HCEC 1CT (cell line): ENCODE measurements at places on chromosomes 6 and 20.
A peak's percentile ranks its signal among the peaks of the same experiment; 100 is the strongest.

GRCh38 chr6:18323935-18324705 is 59.8 kb upstream of the DEK start:
- DNase-seq = peak; percentile 64

GRCh38 chr20:59073582-59073981 is 31.0 kb upstream of the PRELID3B start:
- no peak for DNase-seq

DNA sequence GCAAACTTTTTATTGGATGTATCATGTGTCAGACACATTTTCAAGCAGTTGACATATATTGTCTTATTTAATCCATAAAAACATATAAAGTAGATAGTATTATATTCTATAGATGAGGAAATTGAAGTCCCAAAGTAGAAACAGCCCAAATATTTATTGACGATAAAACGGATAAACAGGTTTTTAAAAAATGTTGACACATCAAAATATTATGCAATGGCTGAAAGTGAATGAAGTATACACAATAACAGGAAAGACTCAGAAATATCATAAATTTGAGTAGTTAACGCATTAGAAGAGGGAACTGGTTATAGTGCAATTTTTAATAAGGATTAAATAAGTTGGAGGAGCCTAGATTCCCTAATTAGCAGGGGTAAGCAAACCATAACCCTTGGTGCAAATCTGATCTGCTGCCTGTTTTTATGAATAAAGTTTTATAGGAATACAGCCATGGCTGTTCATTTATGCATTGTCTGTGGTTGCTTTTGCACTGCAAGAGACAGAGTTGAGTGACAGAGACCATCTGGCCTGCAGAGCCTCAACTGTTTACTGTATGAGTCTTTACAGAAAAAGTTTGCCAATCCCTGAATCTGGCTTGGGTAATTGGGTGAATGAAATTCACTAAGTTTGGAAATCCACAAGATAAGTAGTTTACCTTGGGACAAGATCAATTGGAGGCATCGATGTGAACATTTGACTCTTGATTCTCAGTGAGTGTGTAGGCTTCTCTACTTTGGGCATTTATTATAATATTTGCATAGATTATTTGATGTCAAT is 50.6 kb upstream of the EXOC2 start:
- no peak for DNase-seq

GRCh38 chr6:38367231-38367630 is 272.5 kb downstream of the BTBD9 start:
- DNase-seq = no peak

DNA sequence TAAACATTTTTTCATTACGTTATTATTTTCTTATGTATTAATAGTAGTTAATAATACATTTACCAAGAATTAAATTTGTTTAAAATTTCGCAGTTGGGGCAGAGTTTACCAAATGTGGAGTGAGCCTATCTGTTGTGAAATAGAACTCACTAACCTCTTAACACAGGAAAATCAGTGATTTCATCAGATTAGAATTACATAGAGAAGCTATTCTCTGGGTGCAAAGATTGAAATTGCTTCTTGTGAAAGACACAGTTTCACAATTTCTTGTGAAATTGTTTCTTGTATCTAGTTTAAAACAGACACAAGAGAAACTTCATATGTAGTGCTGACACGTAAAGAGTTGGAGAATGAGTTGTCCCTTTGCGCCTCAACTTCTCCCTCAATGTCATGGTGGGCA is 69.4 kb upstream of the PRL start:
- no peak for DNase-seq

DNA sequence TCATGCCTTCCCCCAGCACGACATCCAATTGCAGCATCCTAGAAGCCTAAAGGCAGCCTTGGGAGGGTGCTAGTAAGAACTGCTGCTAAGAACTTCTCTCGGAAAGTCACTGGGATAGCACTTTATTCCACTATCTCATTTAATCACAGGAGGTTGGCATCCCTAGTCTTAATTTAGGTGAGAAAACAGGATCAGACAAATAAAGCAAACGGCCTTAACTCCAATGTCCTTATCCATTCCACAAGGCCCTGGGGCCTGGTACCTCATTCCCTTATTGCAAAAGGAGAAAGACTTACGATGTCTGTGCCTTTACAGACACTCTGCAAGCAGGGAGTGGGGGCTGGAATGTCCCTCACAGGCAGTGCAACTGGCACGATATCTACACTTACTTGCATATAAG is 60.7 kb downstream of the BFSP1 start:
- DNase-seq = no peak

GRCh38 chr6:6697620-6698019 is 109.1 kb downstream of the LY86 start:
- DNase-seq = no peak

DNA sequence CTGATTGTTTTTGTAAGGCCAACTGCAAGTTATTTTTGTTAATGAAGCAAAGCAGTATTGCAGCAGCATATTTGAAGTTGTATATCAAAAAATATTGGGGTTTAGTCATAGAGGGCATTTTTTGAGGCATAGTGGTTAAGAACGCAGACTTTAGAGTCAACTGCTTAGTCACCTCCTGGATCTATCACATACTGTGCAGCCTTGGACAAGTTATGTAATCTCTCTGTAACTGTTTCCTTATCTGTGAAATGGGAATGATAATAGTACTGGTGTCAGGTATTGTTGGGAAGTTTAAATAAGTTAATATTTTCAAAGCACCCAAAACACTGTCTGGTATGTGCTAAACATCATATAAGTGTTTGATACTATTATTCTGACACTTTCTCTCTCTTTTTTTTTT is 27.2 kb upstream of the EFHC1 start:
- DNase-seq = peak; percentile 86

DNA sequence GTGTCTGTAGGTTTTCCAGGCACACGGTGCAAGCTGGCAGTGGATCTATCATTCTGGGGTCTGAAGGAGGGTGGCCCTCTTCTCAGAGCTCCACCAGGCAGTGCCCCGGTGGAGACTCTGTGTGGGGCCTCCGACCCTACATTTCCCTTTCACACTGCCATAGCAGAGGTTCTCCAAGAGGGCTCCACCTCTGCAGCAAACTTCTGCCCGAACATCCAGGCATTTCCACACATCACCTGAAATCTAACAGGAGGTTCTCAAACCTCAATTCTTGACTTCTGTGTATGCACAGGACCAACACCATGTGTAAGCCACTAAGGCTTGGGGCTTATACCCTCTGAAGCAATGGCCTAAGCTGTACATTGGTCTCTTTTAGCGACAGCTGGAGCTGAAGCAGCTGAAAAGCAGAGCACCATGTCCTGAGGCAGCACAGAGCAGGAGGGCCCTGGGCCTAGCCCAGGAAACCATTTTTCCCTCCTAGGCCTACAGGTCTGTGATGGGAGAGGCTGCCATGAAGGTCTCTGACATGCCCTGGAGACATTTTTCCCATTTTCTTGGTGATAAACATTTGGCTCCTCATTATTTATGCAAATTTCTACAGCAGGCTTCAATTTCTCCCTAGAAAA is 253.3 kb downstream of the ERMARD start:
- DNase-seq = no peak

DNA sequence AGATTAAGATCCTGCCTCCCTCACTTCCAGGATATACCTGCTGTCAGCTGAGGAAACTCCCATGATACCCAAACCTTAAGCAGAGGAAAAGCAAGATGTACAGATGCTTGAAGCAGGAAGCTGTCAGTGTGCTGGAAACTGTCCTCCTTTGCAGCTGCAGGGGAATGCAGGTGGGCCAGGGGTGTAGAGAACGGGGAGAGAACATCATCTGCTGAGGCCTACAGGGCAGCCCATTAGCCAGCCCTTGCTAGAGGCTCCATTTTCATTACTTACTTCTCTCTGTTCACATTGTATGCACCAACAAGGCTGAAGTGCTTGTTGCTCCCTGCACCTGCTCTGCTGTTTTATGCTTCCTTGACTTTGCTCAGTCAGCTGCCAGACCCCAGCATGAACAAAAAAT is 119.1 kb downstream of the PRND start:
- no peak for DNase-seq

GRCh38 chr6:109051301-109052017 is 43.2 kb downstream of the SESN1 start:
- DNase-seq = peak; percentile 44

DNA sequence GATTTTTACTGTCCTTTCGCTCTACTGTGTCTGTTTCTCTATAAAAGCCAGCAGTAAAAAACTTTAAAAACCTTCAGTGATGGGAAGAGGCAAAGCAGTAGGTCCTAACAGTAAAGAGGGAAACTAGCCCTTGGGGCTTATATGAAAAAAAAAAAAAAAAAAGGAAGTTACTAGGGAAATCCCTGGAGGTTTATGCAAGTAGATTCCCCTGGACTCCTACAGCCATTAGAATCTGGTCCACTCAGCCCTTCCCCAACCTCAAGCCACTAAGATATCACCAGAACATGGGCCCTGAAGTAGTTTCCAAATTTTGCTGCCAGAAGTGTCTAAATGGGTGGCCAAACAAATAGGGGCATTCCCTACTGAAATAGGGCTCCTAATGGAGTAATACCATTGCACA is 70.5 kb upstream of the HINT3 start:
- DNase-seq = no peak

DNA sequence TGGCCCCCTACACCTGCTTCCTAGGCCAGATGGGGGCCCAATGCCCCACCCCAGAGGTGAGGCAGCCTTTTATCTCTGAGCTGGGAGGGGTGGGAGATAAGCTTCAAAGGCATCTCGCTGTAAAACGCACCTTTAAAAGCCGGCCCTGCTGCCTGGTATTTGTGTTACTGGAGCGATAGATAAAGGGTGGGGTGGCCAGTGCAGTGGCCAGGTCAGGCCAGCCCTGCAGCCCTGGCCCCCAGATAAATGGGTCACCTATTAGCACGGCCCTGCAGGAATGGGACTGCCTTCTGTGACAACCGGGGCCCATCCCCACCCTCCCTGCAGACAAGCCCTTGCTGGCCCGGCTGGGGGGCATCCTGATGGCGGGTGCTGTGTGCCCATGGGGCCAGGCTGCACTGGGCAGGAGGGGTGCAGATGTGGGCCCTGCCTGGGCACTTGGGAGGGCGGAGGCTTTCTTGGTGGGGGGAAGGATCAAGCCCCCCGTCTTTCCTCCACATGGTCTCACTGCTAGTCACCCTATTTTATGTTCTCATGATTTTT is 3.0 kb upstream of the RBBP8NL start:
- DNase-seq = no peak

GRCh38 chr20:16415071-16416053 is 157.9 kb downstream of the KIF16B start:
- DNase-seq = peak; percentile 86

GRCh38 chr6:51788121-51788520 is 299.3 kb downstream of the PKHD1 start:
- DNase-seq = no peak

DNA sequence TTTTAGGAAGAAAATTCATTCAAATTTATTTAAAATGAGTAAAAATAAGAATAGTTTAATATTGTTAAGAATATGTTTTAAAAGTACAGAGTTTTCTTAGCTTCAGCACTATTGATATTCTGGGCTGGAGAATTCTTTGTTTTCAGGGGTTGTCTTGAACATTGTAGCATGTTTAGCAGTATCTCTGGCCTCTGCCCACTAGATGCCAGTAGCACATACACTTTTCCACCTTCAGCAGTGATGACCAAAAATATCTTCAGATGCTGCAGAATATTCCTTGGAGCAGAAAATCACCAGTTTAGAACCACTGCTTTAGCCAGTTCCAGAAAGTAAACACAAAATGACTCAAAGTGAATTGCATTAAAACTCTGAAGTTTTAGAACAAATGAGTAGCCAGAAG is 19.4 kb upstream of the SDHAF4 start:
- DNase-seq = peak; percentile 20

- DNase-seq = peak; percentile 55
These were observed 14.7 kb upstream of the SIM1 start for GRCh38 chr6:100479179-100480035.

- peak; percentile 10 for DNase-seq
These were observed 550.5 kb upstream of the MARCKS start for GRCh38 chr6:113306552-113307145.

GRCh38 chr6:81937296-81937937 is 184.9 kb upstream of the TENT5A start:
- DNase-seq = peak; percentile 80

DNA sequence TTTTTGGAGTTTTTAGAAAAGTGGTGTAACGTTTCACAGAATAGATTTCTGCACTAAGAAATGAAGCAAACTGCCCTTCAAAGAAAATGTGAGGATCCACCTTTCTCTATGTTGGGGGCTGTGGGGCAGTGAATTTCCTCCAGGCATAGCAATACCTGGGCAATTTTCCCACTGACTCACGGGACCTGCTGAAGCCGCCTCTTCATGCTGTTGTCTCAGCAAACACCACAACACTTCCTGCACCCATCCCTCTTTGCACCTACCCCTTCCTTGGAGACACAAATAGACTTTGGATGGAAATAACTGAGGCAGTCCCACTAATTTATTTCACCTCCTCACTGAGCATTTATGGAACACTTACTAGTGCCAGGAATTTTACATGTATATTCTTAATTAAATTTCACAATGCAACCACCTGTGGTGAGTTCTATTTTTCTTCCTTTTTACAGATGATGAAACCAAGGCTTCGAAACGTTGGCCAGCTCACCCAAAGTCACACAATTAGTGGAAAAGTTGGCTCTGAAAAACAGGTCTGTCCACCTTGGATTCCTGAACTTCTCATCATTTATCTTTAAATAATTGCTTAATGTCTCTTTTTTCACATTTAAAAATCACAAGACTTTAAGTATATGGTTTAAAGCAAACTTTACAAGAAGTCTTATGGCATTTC is 17.2 kb upstream of the ADGRF1 start:
- no peak for DNase-seq

DNA sequence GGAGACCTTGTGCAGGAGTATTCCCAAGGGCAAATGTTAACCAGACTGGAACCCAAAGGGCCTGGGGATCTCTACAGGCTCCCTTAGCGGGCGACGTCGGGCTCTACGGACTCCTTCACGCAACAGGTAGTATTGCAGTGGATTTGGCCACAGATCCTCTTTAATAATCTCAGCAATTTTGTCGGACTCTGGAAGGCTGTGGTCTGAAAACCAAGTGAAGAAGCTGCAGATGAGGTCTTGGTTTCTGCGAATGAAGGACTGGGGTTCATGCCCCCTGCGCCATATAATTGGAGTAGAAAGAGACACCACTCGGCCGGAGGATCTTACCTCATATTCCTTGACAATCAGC is 1.3 kb downstream of the TSPYL1 start:
- no peak for DNase-seq

DNA sequence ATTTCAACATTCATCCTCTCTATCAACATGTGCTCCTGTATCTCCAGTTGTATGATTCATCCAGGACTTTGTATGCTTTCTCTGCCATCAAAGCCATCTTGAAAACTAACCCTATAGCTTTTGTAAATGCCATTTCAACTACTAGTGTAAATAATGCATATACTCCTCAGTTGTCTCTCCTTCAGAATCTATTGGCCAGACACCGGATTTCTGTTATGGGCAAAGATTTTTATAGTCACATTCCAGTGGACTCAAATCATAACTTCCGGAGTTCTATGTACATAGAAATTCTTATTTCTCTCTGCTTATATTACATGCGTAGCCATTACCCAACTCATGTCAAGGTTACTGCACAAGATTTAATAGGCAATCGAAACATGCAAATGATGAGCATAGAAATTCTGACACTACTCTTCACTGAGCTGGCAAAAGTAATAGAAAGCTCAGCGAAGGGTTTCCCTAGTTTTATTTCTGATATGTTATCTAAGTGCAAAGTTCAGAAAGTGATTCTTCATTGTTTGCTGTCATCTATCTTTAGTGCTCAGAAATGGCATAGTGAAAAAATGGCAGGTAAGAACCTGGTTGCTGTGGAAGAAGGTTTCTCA is 54.8 kb downstream of the PGM3 start:
- DNase-seq = no peak

- DNase-seq = peak; percentile 48
These were observed 5.0 kb downstream of the BRD2 start for GRCh38 chr6:32973144-32974015.
